ELF-1 (cell line): ENCODE measurements at places on chromosomes 4 and X.
A peak's percentile ranks its signal among the peaks of the same experiment; 100 is the strongest.

DNA sequence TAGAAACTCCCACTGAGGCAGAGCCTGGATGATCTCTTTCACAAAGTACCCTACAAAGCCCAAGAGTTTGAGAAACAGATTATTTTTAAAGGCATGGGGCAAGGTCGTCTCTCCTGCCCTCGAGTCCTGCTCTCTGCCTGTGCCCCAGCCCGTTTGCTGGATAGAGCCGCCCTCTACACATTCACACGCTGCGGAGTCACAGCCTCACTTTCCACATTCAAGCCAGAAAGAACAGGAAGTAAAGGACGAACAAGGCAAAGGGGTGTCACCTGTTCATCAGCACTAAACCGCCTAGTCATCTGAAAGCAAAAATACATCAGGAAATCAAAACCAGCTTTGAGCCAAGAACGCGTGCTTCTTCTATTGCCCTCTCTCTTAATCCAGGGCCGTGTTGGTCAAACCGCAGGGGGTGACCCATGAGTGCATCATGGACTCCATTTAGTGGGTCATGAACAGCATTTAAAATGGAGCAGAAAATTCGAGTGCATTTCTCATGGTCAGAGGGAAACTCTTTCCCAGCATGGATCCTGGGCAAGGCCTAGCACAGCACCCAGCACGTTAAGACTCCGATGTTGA is 83.4 kb downstream of the PHKA2 start:
- DNase-seq = peak; percentile 67

GRCh38 chr4:94516067-94516466 is 64.3 kb downstream of the PDLIM5 start:
- no peak for DNase-seq

- DNase-seq = peak; percentile 3
Observed at GRCh38 chr4:142126890-142127497, 490.6 kb downstream of the IL15 start.

DNA sequence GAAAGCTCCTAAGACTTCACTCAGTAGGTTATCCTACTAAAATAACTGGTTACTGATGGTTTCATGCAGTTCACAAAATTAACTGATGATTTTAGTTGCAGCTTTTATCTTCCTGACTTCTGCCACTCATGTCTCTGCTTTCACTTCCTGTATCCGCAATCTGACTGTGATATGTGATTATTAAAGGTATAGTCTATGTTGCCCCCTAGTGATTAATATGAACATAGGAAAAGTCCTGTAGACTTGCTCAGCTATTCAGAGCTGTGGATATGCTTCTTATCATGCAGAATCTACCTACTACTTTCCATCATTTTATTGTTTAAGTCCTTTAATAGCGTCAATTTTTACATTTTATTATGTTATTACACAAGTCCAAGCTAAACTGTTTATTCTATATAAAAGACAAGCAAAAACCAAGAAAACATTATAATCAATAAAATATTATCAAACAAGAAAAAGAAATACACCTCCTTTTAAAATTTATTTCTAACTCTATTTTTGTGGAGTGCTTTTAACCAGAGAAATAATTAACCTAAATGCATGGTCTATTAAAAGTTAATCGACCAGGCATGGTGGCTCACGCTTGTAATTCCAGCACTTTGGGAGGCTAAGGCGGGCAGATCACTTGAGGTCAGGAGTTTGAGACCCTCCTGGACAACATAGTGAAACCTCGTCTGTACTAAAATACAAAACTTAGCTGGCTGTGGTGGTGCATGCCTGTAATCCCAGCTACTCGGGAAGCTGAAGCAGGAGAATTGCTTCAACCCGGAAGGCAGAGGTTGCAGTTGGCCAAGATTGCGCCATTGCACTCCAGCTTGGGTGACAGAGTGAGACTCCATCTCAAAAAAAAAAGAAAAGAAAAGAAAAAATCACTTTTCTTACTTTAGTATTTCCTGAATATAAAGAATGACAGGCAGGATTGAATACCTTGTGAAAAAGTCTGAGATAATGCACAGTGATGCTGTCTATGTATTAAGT is 40.4 kb upstream of the TLR2 start:
- no peak for DNase-seq

DNA sequence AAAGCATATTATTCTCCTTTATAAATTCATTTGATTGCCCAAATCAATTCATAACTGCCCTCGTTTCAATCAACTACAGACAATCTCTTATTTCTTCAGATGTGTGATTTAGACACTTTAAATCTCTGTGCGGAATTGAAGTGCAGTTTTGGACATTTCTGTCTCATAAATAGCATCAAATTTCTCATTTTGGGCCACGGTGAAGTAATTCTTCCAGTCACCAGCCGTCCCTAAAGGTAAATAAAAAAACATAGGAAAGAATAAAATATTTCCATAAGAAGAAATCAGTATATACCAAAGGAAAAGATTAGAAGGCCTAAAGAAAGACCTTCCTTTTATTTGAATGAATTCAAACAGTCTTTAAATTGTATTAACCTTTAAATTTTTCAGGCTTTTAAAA is 33.4 kb downstream of the SULT1B1 start:
- DNase-seq = no peak

DNA sequence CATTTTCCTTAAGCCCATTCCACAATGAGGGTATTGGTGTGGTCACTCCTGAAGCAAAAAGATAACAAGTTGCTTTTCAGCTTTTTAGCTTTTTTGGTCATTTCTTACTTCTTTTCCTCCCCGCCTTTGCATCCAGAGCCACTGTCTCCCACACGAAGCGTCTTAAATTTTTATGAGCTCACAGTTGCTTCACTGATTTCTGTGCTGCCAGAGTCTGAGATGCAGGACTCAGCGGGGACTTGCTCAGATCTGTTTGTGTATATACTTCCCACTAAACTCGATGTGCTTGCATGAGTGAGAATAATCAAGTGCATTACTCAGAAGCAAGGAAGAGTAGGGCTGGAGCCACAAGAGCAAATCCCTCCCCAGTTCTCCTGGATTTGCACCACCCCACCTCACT is 80.2 kb upstream of the FHL1 start:
- DNase-seq = no peak

DNA sequence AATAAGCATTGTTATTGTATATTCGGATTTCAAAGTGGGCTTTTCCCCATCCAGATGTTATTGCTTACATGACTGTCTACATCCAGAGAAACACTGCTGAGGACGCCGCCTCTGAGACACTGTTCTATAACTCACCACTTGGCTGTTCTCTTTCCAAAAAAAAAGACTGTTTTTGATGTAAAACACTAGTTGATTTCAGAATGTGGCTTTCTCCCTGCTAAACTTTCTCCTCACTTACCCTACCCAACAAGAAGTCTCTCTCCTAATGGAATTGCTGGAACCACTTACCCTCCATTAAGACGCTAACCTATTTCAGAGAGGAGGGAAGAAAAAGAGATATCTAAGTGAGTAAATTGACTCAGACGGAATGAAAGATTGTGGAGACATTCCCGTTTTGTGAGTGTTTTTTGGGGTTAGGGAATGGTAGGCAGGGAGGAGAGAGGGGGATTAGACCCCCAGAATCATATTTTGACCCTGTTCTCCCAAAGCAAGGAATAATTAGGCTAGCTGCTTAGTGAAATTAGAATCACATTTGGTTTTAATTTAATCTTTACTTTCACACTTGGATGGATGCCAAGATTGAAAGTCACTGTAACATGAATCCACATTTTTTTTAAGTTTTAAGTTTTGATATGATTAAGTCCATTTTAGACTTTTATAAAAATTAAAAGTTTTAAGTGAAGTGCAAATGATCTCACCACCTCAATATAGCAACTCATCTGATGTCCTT is 174.9 kb downstream of the CHIC2 start:
- DNase-seq = no peak

DNA sequence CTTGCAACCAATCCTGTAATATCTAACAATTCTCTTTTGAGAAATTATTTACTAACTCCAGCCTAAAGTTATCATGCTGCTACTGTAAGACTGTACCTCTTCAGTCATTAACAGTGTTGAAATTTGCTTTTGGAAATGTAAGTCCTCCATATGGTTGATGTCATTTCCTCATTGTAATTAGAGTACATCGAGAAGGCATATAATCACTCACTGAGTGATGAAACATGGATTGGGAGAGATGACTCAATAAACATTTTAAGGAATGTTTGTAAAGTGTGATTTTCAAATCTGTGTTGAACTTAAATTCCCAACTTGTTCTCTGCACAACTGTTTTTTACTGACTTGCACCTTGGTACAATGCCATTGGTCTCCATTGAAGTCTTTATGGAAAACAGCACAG is 61.2 kb downstream of the HMGB2 start:
- DNase-seq = no peak

- DNase-seq = no peak
Observed at GRCh38 chrX:46602468-46603102, 29.0 kb downstream of the CHST7 start.

GRCh38 chr4:40681600-40681999 is 51.9 kb upstream of the RBM47 start:
- DNase-seq = peak; percentile 68

DNA sequence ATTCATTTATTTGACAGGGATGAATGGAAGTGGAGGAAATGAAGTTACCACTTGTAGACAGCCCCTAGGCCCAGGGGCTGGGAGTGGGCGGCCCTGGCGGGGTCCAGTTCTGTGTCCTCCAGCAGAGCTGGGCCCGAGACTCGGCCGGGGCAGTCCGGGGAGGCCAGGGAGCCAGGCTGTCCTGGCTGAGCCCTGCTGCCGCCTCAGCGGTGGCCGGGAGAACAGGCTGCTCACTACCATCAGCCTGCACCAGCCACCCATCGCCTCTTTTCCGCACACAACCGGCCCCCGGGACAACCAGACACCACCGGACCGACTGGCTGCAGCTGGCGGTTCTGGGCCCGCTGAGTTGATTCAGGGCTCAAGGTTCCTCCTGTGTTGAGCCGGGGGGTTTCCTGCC is 25.6 kb downstream of the CLDN34 start:
- no peak for DNase-seq

DNA sequence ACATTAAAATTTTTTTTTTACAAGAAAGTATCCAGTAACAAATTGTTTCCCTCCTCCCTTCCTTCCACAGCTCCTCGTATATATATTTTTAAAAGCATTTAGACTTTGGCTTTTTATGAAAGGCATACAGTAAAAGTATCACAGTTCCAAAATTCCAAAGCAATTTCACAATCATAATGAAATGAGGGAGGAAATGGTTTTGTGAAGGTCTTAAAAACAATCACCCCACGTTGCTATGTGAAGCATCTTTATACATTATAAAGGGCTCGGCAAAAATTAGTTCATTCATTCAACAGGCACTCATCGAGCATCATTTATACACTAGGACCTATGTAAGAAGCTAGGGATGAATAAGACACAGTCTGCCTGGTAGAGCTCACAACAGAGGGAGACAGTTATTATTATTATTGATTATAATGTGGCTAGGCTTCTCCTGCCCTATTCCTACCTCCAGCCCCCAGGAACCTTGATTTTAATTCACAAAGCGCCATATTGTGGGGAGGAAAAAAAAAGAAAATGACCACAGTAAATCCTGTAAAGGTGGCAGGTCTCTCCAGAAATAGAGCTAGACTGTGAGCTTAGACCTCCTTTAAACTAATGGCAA is 239.9 kb downstream of the MAML3 start:
- DNase-seq = no peak

- DNase-seq = no peak
Observed at GRCh38 chr4:14277505-14277904, 650.0 kb upstream of the BOD1L1 start.

GRCh38 chrX:44474410-44474809 is 68.2 kb downstream of the FUNDC1 start:
- no peak for DNase-seq

DNA sequence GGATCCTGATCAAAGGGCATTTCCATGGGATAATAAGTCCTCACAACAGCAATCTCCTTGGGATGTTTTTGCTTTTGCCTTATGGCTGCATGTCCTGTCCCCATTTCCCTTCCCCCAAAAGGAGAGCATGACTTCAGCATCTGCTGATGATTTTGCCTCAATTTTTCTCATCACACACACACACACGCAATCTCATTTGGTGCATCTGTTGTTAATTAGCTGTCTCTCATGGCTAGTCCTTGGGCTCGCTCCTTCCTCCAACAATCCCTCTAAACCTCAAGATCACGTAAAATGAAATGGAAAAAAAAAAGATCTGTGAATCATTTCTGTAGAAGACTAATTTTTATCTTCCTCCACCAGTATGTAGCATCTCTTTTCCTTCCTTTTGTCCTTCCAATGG is 153.6 kb downstream of the RBMX2 start:
- no peak for DNase-seq

DNA sequence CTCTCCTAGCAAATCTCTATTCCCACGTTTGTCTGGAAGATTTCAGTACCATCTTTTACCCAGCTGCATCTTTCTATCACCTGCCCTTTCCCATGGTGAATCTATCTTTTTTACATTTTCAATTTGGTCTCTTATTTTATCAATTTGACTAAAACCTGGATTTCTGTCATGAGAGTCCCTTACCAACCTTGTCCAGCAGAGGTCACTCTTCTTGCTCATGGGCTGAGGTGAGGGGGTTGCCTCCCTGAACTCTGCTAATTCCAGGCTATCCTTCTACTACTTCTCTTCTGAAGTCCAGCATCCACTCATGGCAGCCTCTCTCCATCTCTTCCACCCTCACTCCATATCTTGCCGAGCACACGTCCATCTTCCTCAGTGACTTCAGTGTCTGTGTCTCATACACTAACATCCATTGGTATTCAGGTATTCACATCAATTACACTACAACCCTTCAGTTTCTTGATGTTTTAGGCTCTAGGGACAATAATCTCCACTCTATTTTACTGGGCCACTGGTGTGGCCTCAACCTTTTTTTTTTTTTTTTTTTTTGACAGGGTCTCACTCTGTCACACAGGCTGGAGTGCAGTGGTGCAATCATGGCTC is 17.8 kb upstream of the ZNF827 start:
- DNase-seq = peak; percentile 44

DNA sequence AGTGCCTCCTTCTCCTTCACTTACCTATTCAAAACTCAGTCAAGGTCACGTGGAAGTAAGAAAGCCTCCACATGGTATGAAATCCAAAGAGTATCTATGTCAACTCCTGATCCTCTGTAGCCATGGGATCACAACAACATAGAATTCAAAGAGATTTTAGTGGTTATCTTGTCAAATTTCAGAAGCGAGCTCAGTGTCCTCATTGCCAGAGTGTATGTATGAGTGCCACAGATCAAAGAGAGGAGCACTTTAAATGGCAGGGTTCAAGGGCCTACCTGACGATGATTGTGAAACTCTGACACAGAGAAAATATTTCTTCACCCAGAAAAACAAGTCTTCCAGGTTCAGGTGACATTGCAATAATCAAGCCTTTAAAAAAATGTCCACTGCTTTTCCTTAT is 1.2 kb upstream of the ACE2 start:
- DNase-seq = no peak
